Activated gamma-delta T cell (primary cell): ENCODE measurements at places on chromosomes 4 and X.

GRCh38 chr4:10107111-10108091 is 9.2 kb downstream of the WDR1 start:
- no peak for DNase-seq

- no peak for DNase-seq
Measured at GRCh38 chr4:72631296-72631695, 62.3 kb upstream of the ADAMTS3 start.

DNA sequence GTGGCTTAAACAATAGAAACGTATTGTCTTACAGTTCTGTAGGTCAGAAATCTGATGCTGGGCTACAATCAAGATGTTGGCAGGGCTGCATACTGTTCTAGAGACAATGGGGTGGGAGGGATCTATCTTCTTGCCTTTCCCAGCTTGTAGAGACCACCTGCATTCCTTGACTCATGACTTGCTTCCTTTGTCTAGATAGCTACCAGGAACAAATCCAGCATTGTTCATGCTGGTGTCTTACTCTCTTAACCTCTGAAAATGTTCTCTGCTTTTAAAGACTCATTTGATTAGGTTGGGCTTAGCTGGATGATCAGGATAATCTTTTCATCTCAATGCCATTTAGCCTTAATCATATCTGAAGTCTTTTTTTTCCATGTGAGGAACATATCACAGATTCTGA is 169.0 kb downstream of the ZNF330 start:
- no peak for DNase-seq

DNA sequence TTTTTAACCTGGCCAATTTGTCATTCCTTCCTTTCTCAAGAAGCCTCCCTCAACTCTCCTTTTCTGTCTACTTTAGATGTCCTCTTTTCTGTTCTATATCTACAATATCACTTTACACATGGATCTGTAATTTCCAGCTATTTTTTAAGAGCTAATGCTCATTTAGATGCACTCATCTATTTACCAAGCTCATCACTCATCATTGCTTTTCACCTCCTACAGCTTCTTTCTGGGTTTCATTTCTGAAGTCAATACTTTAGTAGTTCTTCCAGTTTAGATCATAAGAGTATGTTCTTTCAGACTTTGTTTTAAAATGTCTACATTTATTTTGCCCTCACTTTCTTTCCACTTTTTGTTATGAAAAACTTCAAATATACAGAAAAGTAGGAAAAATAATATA is 466.9 kb downstream of the MID1IP1 start:
- no peak for DNase-seq

GRCh38 chrX:133056341-133056740 is 40.6 kb downstream of the USP26 start:
- no peak for DNase-seq

- no peak for DNase-seq
Measured at GRCh38 chrX:9739130-9739529, 26.5 kb downstream of the GPR143 start.

DNA sequence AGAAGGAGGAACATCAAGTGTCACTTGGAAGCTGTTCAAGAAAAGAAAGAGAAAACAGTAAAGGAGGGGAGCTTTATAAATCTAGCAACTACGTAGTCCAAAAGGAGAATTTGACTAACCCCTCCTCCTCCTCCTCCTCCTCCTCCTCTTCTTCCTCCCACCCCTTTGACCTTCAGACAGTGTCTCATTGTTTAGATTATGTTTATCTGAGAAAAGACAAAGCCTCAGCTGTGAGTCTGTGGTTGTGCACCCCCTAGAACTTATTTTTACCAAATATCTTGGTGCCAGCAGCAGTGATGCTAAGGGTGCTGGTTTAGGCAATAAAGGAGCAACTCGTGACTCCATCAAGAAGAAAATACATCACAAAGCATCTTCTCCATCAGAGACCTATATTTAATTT is 68.9 kb upstream of the BMP2K start:
- no peak for DNase-seq

DNA sequence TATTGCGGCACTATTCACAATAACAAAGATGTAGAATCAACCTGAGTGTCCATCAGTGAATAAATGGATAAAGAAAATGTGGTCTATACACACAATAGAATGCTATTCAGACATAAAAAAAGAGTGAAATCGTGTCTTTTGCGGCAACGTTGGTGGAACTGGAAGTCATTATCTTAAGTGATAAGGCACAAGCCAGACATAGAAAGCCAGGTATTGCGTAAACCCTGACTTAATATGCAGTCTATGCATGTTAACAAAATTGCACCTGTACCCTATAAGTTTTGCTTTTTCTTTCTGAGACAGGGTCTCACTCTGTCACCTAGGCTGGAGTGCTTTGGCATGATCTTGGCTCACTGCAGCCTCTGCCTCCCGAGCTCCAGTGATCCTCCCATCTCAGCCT is 28.6 kb downstream of the KIAA0232 start:
- no peak for DNase-seq

DNA sequence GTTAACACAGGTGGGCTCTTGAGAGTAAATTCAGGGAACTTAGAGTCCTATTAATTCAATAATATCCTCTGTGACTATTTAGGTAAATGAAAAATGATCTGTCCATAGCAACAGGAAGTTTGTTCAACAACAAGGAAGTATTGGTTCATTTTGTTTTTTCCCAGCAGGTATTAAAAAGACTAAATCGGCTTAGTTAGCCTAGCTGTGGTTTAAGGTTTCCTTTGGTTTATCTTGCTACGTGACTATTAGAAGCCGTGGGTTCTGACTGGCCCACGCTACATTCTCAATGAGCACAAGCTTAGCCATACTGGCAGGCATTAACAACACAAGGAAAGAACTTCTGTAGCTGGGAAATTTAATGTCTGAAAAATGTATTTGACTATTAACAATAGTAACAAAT is 168.8 kb upstream of the HS3ST1 start:
- no peak for DNase-seq

DNA sequence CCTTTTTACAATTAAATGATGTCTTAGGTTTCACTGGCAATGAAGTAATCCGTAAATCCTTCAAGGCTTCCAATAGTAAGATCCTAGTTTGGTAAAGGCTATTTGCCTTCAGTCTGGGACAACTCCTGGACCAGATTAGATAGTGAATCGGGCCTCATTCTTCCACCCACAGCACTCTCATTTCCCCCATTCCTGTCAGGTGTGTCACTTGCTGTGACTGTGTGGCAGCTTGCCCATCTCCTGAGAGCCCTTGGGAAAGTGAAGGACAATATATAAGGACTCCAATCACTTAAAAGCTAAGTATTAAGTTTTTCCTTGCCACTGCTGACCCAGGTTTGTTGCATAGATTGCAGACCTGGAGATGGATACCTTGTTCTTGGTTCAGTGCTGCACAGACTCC is 3.3 kb upstream of the GASK1B start:
- DNase-seq, result no peak

- no peak for DNase-seq
Measured at GRCh38 chr4:107380190-107380589, 339.8 kb downstream of the PAPSS1 start.

- no peak for DNase-seq
Measured at GRCh38 chr4:158821228-158821971, 52.6 kb downstream of the FNIP2 start.

GRCh38 chrX:10577853-10578252 is 42.5 kb downstream of the MID1 start:
- DNase-seq, result no peak

GRCh38 chrX:17602245-17602644 is 135.0 kb upstream of the SCML1 start:
- no peak for DNase-seq

- no peak for DNase-seq
Measured at GRCh38 chr4:11631416-11631815, 202.7 kb upstream of the HS3ST1 start.

- no peak for DNase-seq
Measured at GRCh38 chr4:113618205-113618604, 143.3 kb downstream of the CAMK2D start.

GRCh38 chr4:174604198-174604597 is 81.9 kb upstream of the HPGD start:
- DNase-seq, result no peak

DNA sequence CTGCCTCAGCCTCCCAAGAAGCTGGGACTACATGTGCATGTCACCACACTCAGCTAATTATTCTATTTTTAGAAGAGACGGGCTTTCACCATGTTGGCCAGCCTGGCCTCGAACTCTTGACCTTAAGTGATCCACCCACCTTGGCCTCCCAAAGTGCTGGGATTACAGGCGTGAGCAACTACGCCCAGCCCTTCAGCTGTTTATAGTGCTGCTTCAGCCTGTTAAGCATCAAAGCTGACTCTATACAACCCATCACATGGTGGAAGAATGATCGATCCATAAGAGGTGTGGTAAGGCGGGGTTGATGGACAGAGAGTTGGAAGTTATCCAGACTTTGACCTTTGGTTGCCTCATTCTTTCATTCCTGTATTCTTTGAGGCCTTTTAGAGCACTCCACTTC is 56.2 kb upstream of the RAPGEF2 start:
- no peak for DNase-seq

DNA sequence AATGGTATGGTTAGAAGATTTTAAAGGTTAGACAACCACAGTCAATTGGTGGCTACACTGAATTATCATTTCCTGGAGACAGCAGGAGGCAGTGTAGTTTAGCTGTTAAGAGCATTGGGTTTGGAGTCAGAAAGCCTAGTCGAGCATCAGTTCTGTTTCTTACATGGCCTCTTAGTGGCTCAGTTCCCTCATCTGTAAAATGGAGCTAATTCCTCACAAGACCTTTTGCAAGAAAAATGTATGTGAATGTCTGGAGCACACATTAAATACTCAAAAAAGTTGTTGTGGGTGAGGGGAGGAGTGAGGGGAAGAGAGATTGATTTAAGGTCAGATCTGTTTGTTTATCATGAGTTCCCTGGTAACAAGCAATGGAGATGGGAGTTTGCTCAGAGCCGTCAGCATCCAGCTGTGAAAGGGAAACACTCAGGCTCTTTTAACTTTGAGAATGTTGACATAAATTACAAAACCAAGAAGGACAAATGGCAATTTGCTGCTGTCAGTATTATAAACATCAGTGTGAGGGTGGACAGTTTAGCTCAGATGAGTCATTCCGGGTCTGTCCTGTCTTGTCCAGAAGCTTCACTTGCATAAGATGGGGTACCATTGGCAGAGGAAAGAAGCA is 98.2 kb upstream of the PGRMC2 start:
- DNase-seq, result no peak

DNA sequence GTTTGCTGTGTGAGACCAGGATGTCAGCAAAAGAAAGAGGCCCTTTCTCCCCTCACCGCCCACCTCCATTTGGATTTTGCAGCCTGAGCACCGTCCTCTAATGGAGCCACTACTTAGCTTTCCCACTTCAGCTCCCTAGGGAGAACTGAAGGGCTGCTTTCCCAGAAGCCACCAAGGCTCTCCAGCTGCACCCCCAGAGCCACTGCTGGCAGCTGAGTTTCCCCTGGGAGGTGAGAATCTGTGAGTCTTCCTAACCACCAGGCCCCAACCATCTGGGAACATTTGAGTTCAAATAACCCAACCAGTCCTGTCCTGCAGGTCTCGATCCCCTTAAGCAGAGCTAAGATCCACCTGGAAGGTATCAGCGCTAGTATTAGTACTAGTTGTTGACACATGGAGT is 173.1 kb upstream of the USP9X start:
- no peak for DNase-seq

DNA sequence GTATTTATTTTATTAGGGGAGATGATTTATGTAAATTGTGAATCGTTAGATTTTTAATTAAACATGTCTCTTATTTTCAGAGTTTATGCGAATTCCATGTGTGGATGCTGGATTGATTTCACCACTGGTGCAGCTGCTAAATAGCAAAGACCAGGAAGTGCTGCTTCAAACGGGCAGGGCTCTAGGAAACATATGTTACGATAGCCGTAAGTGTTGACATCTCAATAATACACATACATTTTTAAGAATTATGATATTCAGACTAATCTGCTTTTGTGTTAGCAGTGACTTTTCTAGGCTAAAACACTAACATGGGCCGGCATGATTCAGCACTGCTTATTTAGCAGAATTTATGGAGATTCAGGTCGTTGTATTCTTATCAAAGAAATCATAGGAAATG is 91.2 kb downstream of the RAP1GDS1 start:
- no peak for DNase-seq

DNA sequence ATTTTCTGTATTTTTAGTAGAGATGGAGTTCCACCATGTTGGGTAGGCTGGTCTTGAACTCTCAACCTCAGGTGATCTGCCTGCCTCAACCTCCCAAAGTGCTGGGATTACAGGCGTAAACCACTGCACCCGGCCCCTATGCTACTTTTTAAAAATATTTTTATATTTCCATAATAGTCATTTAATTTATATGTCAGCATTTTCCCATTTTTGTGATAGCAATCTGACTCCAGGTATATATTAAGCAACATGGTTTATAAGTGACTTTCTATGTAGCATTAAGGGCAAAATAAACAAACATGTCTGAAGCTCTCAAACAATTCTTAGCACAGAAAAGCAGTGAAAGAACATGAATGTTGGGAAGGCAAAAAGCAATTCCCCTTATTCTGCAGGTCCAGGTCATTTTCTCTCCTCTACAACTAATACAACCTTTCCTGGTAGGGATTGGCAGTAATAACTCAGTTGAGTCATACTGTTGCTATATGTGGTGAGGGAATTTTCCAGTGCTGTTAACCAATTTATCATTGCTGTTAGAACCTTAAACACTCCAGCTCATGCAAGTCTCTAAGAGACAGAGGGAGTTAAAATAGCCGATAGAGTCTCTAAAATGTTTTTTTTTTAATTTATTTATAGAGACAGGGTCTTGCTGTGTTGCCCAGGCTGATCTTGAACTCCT is 24.0 kb downstream of the SMIM14 start:
- no peak for DNase-seq

- peak; percentile 4 for DNase-seq
Measured at GRCh38 chr4:121156822-121157769, 7.0 kb downstream of the TNIP3 start.

GRCh38 chr4:136664988-136665387 is 867.3 kb downstream of the PCDH18 start:
- DNase-seq, result no peak

DNA sequence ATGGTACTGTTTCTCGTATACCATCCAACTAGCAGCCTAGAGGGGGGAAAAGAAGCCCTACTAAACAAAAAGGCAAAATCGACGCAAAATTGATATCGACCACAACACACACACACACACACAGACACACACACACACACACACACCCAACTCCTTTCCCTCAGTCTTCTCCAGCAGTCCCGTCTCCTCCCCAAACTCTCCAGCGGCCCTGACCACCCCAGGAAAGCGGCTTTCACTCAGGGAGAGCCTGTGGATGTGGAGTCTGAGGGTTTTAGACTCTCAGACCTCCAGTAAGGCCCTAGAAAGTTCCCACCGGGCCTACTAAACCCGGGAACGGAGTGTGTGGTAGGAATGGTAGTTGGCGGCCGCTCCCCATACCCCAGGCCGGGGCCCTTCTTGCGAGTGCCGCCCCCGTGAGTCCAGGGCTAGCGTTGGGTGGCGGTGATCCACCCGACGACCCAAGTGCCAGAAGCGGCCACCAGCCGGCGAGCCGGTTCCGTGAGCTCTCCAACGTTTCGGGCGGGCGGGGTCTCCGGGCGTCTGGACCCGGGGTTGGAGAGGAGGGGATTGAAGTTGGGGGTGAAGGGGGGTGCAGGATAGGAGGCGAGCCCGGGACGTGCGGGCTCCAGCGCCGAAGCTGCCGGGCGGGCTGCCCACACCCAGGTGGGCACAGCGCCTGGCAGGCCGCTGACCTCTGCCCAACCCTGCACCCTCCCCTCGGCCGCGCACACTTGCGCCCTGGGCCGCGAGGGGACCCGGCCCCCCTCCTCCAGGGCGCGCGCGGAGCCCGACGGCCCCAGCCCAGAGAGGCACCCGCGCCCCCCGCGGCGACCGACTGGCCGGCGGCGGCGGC is 13.7 kb downstream of the ARX start:
- DNase-seq, result no peak

- DNase-seq, result no peak
Measured at GRCh38 chr4:58766763-58767162, 1656.6 kb upstream of the IGFBP7 start.
